GM12878 (cell line): ENCODE measurements at places on chromosomes 1 and 21. TPM values are rescaled to one million over a fixed set of nuclear protein-coding genes. Genes with fewer than 3 reads are reported as not detected.

The KMO gene
- 1.2 and 2.4 TPM in 2 replicates for total RNA-seq

The TCEA3 gene
- 0.37 TPM in 1 of 2 replicates, not detected in the other for total RNA-seq

The KCNQ4 gene
- 0.18 and 0.21 TPM in 2 replicates for total RNA-seq

The NOTCH2 gene
- total RNA-seq = 1.4 and 1.6 TPM in 2 replicates

The PCP4L1 gene
- 2.7 and 3.6 TPM in 2 replicates for total RNA-seq

The LORICRIN gene
- total RNA-seq = not detected in 2 replicates

The SPATA21 gene
- total RNA-seq = 0.05 TPM in 2 replicates

The CCDC30 gene
- 1.8 and 1.9 TPM in 2 replicates for total RNA-seq

The KCNJ9 gene
- not detected in 2 replicates for total RNA-seq

The MEX3A gene
- total RNA-seq = 5.1 and 5.9 TPM in 2 replicates

The LRRC8C gene
- 10.6 and 11.4 TPM in 2 replicates for total RNA-seq

The ETV3L gene
- 0.96 and 1.3 TPM in 2 replicates for total RNA-seq

DNA sequence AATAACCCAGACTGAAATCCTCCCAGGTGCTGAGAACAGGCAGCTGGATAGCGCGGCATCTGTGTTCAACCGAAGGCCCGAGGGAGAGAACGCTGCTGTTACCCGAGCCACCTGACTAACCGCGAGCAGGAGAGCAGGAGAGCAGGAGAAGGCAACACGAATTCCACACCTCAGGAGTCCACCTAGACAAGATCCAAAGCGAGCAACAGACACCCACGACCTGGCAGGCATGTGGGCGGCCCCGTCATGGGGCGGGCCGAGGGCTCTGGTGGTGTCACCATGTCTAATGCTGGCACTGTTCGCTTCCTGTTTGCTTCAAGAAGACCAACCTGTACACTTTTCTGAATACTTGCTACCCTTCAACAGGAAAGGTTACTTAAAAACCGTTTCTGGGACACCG lies 20.9 kb upstream of the SPATC1L start:
- DNase-seq = no peak
- H3K4me1 ChIP-seq = no peaks in the 10 kb centered on the region
- no peak overlapping the region for H3K27ac ChIP-seq
- no peaks in the 10 kb centered on the region for H3K27me3 ChIP-seq

- DNase-seq = no peak
- no peak overlapping the region for H3K4me3 ChIP-seq
- H3K27ac ChIP-seq = no peak overlapping the region
Observed at GRCh38 chr1:18339161-18339560, 141.6 kb upstream of the KLHDC7A start.

DNA sequence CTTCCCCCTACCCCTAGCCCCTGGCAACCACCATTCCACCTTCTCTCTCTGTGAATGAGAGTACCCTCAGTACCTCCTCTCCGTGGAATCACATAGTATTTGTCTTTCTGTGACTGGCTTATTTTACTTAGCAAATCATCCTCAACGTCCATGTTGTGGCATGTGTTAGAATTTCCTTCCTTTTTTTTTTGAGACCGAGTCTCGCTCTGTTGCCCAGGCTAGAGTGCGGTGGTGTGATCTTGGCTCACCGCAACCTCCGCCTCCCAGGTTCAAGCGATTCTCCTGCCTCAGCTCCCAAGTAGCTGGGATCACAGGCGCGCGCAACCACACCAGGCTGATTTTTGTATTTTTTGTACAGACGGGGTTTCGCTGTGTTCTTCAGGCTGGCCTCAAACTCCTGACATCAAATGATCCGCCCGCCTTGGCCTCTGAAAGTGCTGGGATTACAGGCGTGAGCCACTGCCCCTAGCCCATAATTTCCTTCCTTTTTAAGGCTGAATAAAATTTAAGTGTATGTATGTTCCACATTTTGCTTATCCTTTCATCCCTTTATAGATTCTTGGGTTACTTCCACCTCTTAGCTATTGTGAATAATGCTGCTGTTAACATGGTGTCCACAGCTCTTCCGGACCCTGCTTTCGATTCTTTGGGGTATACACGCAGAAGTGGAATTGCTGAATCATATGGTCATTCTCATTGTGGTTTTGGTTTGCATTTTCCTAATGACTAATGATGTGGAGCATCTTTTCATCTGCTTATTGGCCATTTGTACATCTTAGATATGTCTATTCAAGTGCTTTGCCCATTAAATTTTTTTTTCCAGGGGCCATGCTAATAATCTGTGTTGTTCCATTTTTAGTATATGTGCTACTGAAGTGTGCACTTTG lies 32.3 kb downstream of the ERRFI1 start:
- peaks cover 2% of the 10 kb centered on the region for H3K36me3 ChIP-seq
- peaks cover 19% of the 10 kb centered on the region for H3K4me1 ChIP-seq
- DNase-seq = peak; percentile 94
- H3K4me3 ChIP-seq = peak overlapping the region; percentile 30; the same call in 1 of the 2 replicates

- no peak overlapping the region for H3K27ac ChIP-seq
- no peaks in the 10 kb centered on the region for H3K27me3 ChIP-seq
- peaks cover 8% of the 10 kb centered on the region for H3K36me3 ChIP-seq
Observed at GRCh38 chr1:30969903-30970302, 61.3 kb upstream of the SDC3 start.

DNA sequence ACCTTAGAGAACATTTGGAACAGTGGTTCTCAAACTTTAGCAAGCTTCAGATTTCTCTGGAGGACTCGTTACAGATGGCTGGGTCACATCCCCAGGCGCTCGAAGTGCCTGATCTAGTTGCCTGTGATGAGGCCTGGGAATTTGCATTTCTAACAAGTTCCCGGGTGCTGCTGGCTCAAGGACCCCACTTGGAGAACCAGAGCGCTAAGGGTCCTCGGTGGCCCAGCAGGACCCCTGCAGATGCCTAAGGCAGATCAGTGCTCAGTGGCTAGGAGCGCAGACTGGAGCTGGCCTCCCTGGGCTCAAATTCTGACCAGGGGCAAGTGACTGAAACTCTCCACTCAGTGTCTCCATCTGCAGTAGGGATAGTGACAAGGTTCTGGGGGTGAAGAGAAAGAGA lies 208.2 kb downstream of the DYRK1A start:
- DNase-seq = no peak
- no peaks in the 10 kb centered on the region for H3K27me3 ChIP-seq
- H3K27ac ChIP-seq = no peak overlapping the region
- no peaks in the 10 kb centered on the region for H3K36me3 ChIP-seq
- H3K4me1 ChIP-seq = no peaks in the 10 kb centered on the region

- no peaks in the 10 kb centered on the region for H3K36me3 ChIP-seq
- no peak overlapping the region for H3K27ac ChIP-seq
- H3K4me1 ChIP-seq = no peaks in the 10 kb centered on the region
- DNase-seq = no peak
- no peak overlapping the region for H3K4me3 ChIP-seq
Observed at GRCh38 chr1:182990413-182991144, 32.6 kb upstream of the LAMC1 start.

- no peak for DNase-seq
- peaks cover 3% of the 10 kb centered on the region for H3K4me1 ChIP-seq
- no peaks in the 10 kb centered on the region for H3K36me3 ChIP-seq
- no peaks in the 10 kb centered on the region for H3K27me3 ChIP-seq
- H3K27ac ChIP-seq = no peak overlapping the region
- H3K4me3 ChIP-seq = no peak overlapping the region
Observed at GRCh38 chr1:182715531-182715930, 31.1 kb upstream of the RGS8 start.

DNA sequence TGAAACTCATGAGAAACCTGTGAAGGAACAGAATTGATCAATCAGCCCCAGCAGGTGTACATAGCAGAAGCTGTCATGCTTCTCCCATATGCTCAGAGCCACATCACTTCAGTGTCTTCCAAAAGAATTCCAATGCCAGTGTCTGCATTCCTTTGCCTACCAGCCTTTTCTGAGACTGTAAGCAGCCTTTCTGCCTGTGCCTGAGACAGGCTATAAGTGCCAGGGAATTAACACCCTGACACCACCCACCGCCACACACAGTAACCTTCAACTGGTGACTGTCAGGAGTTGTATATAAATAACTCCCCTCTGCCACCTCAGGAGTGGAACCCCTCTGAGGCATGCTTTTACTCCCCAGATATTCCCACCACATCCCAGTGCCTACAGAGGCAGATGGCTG lies 38.1 kb upstream of the SLAMF9 start:
- no peaks in the 10 kb centered on the region for H3K36me3 ChIP-seq
- H3K4me3 ChIP-seq = no peak overlapping the region
- no peak overlapping the region for H3K27ac ChIP-seq
- H3K4me1 ChIP-seq = no peaks in the 10 kb centered on the region
- no peaks in the 10 kb centered on the region; the same call in 1 of the 2 replicates for H3K27me3 ChIP-seq
- DNase-seq = no peak

- DNase-seq = peak; percentile 36
- H3K4me1 ChIP-seq = peaks cover 21% of the 10 kb centered on the region
- H3K4me3 ChIP-seq = no peak overlapping the region
- no peaks in the 10 kb centered on the region for H3K27me3 ChIP-seq
- no peaks in the 10 kb centered on the region; the same call in 1 of the 2 replicates for H3K36me3 ChIP-seq
Observed at GRCh38 chr1:28449904-28450303, 55.9 kb upstream of the RCC1 start.

GRCh38 chr1:199585392-199585791 lies 442.1 kb upstream of the NR5A2 start:
- no peaks in the 10 kb centered on the region for H3K27me3 ChIP-seq
- H3K4me1 ChIP-seq = no peaks in the 10 kb centered on the region
- no peak overlapping the region for H3K27ac ChIP-seq

DNA sequence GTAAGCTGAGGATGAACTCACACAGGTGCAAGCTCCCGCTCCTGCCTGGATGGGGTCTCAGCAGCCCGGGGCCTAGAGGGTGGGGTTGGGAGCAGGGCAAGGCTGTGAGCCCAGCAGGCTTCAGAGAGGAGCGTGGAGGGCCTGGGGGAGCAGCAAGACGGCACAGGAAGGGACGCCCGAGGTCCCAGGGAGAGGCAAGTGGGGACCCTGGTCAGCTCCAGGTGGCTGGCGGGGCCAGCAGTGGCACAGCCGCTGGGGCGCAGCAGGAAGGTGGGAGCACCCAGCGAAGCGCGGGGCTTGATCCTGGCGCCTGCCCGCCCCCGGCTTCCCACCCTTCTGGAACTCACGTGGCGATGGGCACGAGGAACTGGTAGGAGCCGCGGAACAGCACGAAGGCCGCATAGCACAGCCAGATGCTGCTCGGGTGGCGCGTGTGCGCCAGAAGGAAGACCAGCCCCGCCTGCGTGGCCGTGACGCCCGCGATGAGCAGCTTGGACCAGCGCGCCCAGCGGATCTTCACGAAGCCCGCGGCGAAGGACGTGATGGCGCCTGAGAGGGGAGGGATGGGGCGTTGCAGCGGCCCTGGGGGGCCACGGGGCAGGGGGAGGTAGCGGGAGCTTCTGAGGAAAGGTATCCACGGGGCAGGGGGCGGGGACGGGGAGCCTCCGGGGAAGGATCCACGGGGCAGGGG lies 11.7 kb downstream of the SLC19A1 start:
- peaks cover 3% of the 10 kb centered on the region for H3K36me3 ChIP-seq
- no peak overlapping the region for H3K27ac ChIP-seq
- no peak overlapping the region for H3K4me3 ChIP-seq

- H3K27me3 ChIP-seq = no peaks in the 10 kb centered on the region
- DNase-seq = no peak
- no peaks in the 10 kb centered on the region for H3K36me3 ChIP-seq
- no peak overlapping the region for H3K4me3 ChIP-seq
Observed at GRCh38 chr1:218274511-218274910, 10.6 kb upstream of the RRP15 start.

- H3K27me3 ChIP-seq = no peaks in the 10 kb centered on the region
- H3K4me1 ChIP-seq = no peaks in the 10 kb centered on the region
- H3K4me3 ChIP-seq = no peak overlapping the region
- no peak overlapping the region for H3K27ac ChIP-seq
- no peaks in the 10 kb centered on the region for H3K36me3 ChIP-seq
- DNase-seq = no peak
Observed at GRCh38 chr1:112544011-112544688, 35.4 kb downstream of the WNT2B start.

GRCh38 chr1:10916991-10917390 lies 95.5 kb upstream of the TARDBP start:
- H3K27ac ChIP-seq = no peak overlapping the region
- H3K4me3 ChIP-seq = no peak overlapping the region
- H3K36me3 ChIP-seq = no peaks in the 10 kb centered on the region
- no peak for DNase-seq
- H3K27me3 ChIP-seq = no peaks in the 10 kb centered on the region; the same call in 1 of the 2 replicates

DNA sequence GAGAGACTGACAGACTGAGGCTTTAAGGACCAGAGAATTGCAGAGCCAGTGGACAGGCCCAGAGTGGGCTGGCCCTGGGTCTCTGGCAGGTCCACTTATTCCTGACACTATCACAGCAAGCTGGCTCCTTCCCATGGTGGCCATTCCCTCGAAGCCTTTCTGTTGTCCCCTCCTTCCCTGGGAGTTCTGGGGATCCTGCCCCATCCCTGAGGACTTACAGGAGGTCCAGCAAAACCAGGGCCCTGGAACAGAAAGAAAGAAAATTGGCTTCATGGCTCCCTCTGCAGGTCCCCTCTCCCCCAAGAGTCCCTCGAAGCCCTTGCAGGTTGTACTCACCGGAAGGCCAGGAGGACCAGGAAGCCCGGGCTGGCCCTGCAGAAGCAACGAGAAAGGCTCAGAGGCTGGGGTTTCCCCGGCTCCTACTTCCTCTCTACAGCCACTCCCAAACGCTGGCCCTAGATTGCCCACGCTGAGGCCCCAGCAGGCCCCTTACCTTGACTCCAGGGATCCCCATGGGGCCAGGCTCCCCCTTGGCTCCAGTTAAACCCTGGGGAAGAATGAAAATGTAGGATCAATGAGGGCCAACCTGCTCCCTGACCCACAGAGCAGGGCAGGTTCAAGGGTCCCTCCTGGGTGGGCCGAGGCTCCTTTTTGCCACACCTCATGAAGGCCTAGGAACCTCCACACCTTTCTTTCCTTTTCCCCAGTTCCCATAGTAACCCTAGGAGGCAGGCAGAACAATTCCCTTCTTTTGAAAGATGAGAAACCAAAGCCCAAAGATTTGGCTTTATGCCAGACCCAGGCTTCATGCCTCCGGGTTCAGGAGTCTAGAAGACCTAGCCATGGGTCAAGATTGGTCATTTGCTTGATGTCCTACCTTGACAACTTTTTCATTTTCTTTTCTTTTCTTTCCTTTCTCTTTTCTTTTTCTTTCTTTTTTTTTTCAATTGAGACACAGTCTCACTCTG lies 4.6 kb downstream of the COL9A2 start:
- peak; percentile 53 for DNase-seq
- no peaks in the 10 kb centered on the region; the same call in 1 of the 2 replicates for H3K36me3 ChIP-seq
- peaks cover 4% of the 10 kb centered on the region; the same call in 1 of the 2 replicates for H3K27me3 ChIP-seq
- H3K4me3 ChIP-seq = peak overlapping the region; percentile 74
